Activated CD4-positive, CD25-positive, alpha-beta regulatory T cell treated with anti-CD3 and anti-CD28 coated beads, Interleukin-2, amount 50 U/mL, for 72 hours (primary cell): ENCODE measurements at places on chromosomes 4 and X.

GRCh38 chrX:72273718-72274117, 3.3 kb downstream of the RPS4X start:
- no peak for DNase-seq

DNA sequence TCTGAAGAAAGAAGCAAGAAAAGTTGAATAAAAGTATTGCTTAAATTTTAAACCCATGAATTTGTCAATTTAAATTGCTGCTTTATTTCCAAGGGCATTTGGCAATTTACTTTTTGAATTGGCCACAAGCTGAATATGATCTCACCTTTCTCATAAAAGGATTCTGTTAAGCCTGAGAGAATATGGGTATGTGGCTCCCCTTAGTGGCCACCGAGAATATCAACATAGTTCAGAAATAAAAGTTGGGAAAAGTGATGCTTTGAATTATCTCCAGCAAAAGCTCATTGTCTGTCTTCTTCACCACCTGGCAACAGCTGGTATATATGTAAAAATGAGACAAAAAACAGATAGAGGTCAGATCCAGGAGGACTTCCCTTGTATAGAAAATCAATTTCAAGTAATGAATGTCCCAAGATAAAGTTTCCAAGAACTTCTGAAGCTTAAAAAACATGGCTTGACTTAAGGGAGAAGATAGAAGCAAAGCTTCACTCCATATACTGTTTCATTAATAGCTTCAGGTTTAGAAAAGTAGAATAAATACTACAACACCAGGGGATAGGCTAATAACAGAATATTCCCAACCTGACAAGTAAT, 290.7 kb upstream of the FAM241A start:
- DNase-seq = no peak

- DNase-seq = no peak
Measured at GRCh38 chrX:150696866-150697265, 3.7 kb downstream of the MTMR1 start.

DNA sequence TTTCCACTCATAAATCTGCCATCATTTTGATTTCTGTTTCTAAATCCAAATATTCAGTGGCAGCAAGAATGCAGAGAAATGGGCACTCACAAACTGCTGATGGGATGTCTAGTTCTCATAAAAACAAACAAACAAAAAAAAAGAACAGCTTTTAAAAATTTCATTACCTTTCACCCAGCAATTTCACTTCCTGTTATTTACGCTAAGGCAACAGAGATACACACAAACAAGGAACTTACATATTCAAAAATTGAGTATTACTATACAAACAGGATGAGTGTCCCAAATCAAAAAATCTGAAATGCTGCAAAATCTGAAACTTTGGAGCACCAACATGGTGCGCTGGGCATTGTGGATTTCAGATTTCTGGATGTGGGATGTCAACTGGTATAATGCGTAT, 36.4 kb downstream of the FAT1 start:
- no peak for DNase-seq

DNA sequence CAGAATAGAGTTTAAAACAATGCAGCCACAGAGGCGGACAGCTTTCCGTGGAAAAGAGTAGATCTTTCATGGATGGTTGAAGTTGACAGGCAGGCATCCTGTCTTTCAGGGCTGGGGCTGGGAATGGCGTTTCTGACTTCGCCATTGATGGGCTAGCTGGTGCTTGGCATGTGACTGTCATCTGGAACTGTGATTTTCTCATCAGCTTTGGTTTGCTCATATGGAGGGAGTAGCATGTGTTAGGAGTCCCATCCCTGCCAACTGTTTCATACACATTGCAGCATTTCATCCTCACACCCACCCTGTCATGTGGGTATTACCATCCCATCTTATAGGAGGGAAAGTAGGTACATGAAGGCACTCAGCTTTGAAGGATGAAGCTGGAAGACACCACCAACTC, 49.2 kb upstream of the STX18 start:
- no peak for DNase-seq

DNA sequence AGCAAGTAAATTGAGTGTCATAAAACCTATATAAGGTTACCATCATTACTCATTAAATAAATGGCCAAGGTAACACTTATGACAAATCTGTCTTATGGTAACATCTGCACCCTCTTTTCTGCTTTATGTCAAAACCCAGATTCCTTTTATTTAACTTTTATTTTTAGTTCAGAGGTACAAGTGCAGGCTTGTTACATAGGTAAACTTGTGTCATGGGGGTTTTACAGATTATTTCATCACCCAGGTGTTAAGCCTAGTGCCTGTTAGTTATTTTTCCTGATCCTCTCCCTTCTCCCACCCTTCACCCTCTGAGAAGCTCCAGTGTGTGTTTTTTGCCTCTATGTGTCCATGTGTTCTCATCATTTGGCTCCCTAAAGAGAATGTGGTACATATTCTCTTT, 930.7 kb downstream of the CCSER1 start:
- no peak for DNase-seq

- peak; percentile 71 for DNase-seq
Measured at GRCh38 chrX:155881158-155881993, at the start of gene VAMP7. VAMP7 (plus strand) TSS chrX:155881345; CDS start chrX:155889467, 8,122 bp downstream.

DNA sequence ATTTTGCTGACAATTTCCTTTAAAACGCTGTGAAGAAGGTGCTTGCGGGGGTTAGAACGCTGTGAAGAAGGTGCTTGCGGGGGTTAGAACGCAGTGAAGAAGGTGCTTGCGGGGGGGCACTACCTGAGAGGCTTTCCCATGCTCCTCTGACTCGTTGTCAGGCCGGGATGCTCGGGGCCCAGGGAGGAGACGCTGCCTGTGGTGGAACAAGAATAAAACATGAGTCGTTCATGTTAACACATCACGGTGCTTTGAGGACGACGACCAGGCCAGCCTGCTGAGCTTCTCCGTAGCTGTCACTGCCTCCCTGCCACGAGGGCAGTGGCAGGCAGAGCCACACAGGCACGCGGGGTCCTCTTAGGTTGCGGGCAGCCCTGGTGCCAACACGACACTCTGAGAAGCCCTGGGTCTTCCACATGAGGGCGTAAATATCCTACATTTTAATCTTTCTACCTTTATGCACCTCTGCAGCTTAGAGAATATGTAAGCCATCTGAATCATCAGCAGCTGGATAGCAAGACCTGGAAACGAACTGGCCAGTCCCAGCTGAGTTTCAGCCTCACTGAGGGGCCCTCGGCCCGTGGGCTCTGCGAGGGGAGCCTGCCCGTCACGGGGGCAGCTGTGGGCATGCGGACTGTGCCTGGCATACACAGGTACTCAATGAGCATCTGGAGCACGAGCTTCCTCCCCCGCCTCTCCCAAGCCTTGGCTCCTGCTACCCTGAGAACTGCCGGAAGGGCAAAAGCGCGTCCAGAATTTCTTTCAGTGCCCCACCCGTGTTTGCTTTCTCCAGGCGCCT, 47.0 kb downstream of the FGFRL1 start:
- peak; percentile 17 for DNase-seq
